ENCODE measurements at places on chromosomes 5 and 9.
A peak's percentile ranks its signal among the peaks of the same experiment; 100 is the strongest.

DNA sequence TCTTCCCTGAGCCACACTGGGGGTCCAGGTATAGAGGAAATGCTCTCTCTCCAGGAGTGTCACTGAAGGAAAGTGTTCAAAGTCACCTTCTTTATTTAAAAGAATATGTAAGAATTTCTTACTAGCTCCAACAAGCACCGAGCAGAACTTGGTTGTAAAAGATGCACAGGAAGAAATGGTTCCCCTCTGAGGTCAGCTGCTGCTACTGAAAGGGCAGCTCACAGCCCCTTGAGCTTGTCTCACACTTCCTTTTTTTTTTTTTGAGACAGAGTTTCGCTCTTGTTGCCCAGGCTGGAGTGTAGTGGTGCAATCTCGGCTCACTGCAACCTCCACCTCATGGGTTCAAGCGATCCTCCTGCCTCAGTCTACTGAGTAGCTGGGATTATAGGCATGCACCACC lies 77.2 kb downstream of the PRRT1B start:
- DNase-seq, result no peak

GRCh38 chr5:170095646-170096045 lies 10.1 kb upstream of the FOXI1 start:
- no peak for DNase-seq

DNA sequence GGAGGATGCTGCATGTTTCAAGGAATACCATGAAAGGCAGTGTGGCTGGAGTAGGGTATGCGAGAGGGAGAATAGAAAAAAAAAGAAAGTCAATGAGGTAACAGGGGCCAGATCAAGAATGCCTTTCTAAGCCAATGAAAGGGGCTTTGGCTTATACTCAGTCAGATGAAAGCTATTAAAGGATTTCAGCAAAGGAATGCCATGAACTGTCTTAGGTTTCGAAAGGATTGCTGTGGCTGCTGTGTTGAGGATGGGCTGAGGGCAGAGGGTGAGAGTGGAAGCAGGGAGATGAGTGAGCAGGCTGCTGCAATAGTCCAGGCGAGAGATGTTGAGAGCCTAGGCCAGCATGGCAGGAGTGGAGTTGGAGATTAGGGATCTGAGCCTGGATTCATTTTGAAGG lies 135.4 kb upstream of the CKMT2 start:
- no peak for DNase-seq

DNA sequence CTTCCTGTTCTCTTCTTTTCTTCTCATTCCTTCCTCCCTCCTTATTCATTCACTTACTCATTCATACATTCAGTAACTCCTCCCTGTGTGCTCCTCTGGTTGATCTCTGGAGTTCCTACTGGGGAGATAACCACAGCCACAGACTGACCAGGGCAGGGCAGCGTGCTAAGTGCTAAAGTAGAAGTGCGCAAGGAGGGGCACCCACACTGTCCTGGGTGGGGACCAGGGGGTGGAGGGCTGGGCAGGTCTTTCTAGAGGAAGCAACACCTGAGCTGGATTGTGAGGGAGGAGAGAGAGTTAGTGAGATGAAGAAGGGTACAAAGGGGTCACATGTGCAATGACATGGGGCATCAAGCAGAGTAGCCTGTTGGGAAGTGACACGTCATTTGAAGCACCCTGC lies 13.8 kb downstream of the ENHO start:
- DNase-seq, result no peak

DNA sequence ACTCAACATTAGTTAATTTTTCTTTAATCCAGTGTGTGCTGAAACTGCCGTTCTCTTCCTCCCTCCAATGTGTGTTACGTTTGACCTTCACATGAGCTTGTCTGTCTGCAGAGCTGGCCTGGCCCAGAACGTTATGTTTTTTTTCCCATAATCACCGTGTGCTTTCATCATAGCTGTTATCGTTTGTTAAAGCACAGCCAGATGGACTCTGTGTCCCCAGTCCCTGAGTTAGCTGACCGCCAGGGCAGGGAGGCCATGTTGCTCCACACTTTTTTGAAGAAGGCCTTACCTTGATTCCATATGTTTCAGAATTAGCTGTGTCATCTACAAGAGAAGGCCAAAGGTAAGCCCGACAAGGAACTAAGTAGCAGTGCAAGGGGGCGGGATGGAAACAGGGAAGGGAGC lies 55.7 kb downstream of the HSD17B3 start:
- no peak for DNase-seq

DNA sequence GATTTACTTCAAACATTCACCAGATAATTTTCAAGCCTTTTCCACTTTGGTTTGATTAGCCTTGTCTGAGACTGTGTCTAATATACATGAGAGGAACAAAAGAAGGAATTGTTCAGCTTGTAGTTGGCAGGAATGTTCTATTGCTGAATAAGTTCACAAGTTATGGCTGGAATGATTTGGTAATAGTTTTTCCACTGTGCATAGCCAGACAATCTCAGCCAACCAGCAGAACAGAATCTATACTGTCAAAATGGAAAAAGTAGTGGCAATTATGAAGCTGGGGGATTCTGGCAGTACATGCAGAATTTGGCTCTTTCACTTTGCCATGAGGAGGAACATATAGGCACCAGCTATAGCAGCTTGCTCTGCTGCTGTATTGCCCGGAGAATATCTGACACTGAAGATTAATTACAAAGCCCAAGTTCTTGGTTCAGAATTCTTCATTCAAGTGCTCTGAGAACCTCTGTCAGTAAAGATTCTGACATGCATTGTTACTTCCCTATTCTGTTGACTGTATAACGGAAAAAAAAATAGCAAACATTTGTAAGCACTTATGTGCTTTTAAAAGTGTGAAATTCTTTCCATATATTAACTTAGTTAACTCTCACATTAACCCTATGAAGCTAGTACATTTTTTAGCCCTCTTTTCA lies 150.6 kb downstream of the PRR16 start:
- DNase-seq, result peak; percentile 42

DNA sequence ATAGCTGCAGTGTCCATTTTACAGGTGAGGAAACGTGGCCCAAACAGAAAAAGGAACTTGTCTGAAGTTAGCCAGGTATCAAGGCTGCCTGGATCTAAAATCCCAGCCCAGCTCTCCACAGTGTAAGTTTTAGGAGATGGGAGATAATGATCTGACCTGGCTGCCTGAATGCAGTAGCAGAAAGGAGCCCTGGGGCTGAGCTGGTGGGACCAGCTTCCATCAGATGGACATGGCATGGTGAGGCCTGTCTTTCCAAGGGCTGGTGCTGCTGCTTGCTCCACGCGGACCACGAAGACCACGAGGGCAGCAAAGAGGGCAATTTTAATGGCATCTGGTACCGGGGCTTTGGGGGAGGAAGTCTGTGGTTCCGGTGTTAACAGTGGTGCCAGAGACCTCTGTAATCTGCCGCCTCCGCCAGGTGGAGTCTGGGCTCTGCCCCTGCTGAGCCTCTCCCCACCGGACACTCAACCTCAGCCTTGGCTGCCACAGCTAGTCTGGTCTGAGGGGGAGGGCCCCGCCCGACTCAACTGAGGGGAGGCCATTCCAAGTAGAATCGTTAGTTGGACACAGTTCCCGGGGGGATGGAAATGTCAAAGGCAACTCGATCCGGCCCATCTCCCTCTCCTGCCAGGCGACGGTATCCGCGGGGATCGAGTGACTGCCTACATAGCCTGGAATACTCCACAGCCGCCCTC lies 650 bp downstream of the MYORG start:
- peak; percentile 39 for DNase-seq

- no peak for DNase-seq
Observed at GRCh38 chr9:22165144-22165543, 156.0 kb upstream of the CDKN2B start.

DNA sequence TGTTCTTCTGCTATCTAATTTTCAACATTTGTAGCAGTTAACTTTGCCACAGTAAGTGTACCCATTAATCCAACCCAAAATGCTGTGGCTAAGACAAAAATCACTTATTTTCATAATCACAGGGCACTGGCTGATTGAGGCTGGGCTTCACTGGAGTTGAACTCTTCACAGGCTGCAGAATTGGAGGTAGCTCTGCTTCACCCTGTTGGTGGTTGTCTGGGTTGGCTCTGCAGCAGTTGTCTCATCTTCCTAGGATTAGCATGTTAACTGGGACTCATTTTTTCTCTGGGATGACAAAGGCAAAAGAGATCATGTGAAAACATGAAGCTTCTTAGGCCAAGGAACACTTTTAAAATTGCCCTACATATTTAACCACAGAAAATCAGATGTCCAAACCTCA lies 518.9 kb downstream of the TLR4 start:
- DNase-seq, result no peak

GRCh38 chr5:154197801-154198491 lies 7.4 kb downstream of the GALNT10 start:
- DNase-seq, result peak; percentile 53

DNA sequence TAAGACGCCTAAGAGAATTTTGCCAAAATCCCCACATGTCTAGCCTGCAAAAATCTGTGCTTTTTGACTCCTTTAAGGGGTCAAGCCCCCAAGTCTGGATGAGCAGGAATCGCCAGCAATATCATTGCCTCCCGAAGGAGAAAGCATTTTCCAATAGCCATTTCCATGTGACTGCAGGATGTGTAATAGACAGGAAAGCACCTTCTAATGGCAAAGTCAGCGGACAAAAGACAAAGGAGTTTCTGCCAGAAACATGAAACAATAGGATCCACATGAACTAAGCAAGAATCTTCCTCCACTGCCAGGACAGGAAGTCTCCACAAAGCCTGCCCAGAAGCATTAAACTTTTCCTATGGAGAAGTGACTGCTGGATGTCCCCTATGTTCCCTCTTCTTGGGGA lies 177.1 kb upstream of the PCSK5 start:
- DNase-seq, result no peak

- no peak for DNase-seq
Observed at GRCh38 chr5:98604721-98605425, 168.6 kb upstream of the RGMB start.

DNA sequence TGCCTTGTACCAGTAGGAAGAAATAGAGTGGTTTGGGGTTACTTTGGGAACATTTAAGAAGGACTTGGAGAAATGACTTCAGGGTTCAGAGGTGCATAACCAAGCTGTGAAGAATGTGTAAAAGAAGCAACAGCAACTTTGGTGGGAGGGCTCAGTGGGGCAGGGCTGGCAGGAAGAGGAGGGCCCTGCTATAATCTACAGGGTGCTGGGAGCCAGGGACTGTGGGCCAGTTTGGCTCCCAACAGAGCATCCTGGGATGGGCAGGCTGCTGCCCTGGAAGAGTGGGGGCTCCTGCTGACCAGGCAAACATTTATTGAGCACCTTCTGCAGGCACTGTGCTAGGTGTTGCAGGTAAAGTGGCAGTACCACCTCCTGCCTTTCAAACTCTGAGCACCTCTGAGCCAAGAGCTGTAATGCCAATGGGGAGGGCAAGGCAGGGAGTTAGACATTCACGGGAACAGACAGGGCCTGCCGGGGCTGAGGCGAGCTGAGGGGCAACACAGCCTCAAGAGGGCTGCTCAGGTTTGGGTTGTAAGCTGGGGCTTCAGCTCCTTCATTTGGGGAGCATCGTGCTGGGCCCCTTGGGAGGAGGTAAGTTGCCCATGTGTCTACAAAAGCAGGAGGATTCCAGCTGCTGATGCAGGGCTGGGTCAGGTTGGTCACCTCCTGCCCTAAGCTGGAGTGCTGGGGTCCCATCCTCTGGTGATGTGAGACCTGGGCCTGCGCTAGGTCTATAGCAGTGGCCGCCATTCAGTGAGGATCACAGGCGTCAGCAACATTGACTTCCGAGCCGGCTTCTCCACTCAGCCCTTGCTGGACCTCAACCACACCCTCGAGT lies 30.6 kb downstream of the HMCN2 start:
- no peak for DNase-seq

DNA sequence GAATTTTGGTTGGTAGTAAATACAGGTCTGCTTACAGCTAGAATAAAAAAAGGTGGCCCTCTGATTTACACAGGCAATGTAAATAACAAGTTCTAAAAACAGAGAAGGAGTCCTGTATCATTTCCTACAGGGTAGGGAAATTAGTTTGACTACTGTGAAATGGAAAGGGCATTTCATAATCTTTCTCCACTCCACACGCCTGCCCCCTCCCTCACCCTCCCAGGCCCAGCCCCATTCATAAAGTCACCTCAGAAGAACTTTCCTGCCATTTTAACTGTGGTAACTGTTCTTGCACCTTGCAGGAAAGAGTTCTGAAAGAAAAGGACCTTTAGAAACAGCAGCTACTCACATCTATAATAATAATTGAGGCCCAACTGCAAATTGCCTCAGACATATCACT lies 69.7 kb downstream of the MEF2C start:
- no peak for DNase-seq

DNA sequence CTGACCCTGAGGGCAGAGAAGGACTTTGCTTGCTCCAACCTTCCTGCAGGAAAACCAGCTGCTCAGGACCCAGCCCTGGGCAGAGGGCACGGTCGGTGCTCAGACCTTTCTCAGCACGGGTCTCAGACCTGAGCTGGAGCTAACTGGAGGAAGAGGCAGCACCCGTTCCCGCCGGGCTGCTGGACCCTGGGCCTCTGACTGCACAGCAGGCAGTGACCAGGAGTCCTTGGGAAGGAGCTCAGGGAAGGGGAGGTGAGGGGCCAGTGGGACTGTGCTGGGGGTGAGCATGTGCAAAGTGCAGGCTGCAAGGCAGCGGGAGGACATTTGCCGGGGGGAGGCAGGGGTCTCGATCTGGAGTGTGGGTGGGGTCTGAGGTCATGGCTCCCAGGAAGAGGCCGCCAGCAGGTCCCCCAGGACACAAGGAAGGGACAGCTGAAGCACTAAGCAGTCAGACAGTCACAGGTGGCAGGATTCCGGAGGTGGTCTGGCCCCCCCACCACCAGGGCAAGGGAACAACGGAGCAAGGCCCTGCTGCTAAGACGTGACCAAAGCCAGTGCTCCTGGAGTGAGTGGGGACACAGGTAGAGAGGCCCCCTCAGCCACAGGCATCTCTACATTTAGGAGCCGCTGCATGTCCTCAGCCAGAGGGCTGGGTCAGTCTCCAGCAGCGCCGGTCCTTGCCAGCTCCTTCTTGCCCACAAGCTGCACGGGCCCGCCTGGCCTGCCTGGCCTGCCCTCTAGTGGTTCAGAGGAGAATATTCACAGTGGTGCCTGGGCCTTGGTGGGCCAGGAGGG lies 4.8 kb upstream of the DPM2 start:
- no peak for DNase-seq

GRCh38 chr5:131791866-131792265 lies 5.0 kb downstream of the FNIP1 start:
- no peak for DNase-seq

DNA sequence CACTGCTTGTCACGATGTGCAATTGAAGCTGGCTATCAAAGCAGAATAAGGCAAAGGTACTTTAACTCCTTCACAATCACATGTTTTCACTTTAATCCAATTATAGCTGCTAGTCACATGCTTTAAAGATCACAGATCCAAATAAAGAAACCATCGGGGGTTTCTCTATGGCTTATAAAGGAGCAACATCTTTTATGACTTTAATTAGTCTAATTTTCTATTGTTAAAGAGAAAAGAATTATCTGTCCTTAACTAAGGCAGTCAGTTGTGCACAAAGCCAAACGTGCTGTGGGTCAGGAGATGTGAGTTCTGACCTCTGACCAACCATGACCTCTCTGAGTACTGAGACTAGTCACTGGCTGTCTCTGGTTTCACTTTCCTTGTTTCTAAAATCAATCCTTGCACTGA lies 561.1 kb downstream of the RAB3C start:
- DNase-seq, result no peak
